NCI-H2227 treated with DMSO at 0.1 percent for 48 hours (cell line): ENCODE measurements at places on chromosomes 7 and 10.

GRCh38 chr7:139602143-139602722 lies 78.7 kb downstream of the CLEC2L start:
- peak; percentile 41 for DNase-seq

- DNase-seq, result no peak
These were observed 665.9 kb upstream of the PCDH15 start for GRCh38 chr10:55466806-55467504.

DNA sequence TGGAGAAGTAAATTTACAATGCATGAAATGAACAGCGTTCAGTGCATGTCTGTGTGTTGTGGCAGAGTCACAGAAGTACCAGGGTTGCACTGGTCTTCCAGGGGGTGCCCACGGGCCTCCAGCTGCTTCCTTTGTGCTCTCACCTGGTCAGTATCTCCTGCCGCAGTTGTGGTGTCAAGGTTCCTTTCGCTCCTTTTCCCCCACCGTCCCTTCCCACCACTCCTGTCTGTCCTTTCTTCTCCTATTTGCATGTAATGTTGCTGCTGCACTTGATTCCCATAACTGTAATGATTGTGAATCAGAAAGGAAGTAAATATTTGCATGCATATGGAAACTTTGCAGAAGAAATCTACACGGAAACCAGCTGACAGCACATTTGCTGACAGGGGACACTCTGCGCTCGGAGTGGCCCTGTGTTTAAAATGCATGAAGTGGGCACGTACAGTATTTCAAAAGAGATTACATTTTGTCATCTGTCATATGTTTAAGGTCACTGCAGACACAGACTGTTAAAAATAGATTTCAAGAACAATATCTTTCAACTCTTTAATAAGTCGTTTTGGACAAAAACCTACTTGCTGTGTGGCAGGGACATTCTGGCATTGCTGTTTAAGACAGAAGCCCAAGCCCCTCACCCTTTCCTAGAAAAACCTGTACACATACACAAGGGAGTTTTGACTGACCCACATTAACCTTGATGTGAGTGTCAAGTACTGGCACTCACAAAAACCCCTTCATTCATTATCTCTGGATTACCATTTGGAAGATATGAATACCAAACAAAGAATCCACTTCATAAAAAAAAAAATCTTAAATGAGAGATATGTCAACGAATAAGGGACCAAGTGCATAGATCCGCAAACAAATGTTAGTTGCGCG lies 336.7 kb upstream of the KLF6 start:
- DNase-seq, result no peak

DNA sequence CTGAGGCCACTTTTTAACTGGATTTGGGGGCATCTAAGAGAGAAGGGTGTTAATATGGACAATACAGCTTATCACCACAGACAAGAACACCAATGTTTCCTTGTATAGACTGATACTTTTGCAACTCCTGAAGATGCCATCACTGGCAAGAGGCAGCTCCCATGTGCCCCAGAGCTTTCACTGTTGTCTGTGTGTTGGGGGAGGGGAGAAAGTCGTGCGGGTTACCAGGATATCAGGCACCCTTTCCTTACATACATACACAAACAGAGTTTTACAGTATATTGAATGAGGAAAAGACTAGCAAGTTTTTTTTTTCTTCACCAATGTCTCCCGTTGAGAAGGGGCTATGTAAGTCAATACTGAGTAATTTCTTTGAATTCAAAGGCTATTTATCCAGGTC lies 4.1 kb upstream of the DLX6 start:
- DNase-seq, result no peak

DNA sequence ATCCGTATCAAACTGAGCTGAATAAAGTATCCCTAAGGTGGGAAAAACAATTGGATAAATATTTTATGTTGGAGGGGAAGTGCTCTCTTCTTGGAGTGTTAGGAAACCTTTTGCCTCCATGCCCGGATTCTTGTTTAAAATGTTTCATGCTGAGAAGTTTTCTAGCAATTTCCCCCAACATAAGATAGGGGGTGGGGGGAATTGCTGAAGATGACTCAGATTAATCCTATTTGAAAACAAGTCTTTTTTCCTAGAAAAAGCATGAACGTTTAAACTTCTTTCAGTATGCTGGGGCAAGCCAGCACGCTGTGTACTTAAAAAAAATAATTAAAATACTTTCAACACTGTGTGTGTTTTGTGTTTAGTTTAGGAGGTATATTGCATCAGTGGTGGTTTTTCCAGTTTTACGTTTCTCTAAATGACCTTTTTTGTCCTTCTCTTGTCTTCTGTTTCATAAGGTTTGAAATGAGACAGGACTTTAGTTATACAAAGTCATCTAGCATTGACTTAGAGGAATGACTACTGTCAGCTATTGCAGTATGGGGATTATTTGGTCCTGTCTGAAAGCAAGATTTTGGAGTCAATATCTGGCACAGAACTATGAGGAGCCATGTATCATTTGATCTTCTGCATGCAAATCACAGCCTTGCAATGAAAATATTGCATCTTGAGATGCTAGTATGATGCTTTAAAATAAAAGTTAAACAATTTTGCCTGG lies 295.9 kb downstream of the GATA3 start:
- DNase-seq, result no peak

- no peak for DNase-seq
These were observed 15.1 kb downstream of the TRUB1 start for GRCh38 chr10:114953047-114953446.

DNA sequence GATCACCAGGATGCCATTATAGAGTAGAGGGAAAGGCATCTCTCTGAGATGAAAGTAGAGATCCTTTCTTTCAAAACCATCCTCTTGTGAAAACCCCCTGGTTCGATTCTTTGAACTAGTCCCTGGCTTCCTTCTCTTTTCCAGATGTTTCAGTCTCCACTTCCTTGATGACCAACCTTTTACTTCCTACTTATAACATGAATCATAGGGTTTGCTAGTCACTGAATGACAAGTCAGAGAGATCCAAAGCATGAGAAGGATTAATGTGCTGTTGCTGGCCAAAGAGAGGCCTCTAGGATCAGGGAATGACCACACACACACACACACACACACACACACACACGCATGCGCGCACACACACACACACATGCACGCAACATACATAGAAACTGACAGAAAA lies 161.1 kb upstream of the FRMD4A start:
- DNase-seq, result no peak

DNA sequence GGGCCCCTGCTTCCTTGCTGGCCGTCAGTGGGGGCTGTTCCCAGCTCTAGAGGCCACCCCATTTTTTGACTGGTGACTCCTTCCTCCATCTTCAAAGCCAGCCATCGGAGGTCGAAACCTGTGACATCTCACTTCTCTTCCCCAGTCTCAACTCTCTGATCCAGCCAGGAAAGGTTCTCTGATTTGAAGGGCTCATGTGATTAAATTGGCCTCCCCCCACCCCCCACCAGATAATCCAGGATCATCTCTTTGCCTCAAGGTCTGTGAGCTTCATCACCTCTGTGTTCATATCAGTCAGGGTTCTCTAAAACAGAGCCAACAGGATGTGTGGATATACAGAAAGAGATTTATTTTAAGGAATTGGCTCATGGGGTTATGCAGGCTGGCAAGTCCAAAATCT lies 5.6 kb upstream of the RAMP3 start:
- no peak for DNase-seq

GRCh38 chr7:149809215-149809614 lies 29.0 kb upstream of the ZNF862 start:
- no peak for DNase-seq

DNA sequence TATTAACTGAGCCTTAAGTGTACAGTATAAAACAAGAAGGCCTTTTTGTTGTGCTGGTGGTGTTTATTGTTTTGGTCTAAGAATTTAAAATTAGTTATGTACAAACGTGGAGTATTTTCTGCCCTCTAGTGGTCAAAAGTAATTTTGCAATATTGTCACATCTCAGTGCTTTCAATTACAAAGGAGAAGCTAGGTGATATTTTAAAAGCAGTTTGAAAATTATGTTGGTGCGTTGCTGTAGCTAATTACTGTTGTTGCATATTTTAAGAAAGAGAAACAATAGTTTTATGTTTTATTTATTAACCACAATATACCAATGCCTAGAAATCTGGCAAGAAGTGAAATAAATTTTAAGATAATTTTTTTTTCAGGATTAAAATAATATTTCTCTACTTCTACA lies 11.4 kb downstream of the NPVF start:
- peak; percentile 48 for DNase-seq

GRCh38 chr7:112124061-112124766 lies 82.0 kb downstream of the DOCK4 start:
- DNase-seq, result no peak

DNA sequence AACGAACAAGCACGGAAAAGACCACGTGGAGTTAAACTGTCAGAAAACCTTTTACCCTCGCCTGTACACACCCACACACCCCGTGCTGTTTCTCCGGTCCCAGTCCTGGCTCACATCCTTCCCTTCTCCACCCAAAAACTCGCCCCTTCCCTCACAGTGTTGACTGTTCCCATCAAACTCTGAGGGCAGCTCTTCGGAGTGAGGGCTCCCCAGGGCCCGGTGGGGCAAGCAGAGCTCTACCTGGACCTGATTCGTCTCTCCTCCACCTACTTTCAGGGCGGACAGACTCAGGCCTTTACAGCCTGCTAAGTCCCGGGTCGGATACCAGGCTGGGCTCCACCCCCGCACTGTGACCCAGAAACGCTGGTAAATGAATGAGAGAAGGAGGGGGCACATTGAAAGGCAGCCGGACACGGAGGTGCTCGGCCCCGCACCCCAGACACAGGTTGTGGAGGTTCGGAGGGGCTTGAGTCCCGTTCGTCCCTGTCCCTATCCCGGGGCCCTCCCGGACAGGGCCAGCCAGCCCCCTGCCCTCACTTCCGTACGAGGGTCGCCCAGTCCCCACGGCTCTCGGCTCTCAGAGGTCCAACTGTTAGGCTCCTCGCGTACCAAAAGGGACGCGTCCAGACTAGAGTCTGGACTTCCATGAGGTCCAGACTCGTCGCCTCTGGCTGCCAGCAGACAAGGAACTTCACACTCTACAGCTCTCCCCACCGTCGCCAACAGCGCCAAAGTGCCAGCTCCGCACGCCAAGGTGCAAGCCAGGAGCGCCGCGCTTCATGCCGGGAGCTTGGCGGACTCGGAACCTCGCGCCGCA lies 31.7 kb upstream of the ASL start:
- DNase-seq, result no peak

DNA sequence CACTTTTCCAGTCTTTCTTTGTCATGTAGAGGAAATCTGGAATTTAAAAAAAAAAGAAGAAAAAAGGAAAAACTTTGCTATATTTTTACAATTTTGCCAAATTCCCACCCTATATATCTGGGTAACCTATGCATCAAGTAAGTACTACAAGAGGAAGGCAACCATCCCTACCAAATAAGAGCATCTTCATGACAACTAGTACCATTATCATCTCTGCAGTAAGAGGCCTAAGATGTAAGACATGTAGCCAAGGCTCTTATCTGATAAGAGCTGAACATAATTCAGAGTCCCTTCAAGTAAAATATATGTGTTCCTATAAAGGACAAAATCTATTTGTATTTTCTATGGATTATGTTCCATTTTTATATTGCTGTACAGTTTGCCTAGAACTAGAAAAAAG lies 3.5 kb downstream of the THAP5 start:
- DNase-seq, result no peak

GRCh38 chr10:103679096-103679790 lies 176.1 kb downstream of the SH3PXD2A start:
- DNase-seq, result no peak

DNA sequence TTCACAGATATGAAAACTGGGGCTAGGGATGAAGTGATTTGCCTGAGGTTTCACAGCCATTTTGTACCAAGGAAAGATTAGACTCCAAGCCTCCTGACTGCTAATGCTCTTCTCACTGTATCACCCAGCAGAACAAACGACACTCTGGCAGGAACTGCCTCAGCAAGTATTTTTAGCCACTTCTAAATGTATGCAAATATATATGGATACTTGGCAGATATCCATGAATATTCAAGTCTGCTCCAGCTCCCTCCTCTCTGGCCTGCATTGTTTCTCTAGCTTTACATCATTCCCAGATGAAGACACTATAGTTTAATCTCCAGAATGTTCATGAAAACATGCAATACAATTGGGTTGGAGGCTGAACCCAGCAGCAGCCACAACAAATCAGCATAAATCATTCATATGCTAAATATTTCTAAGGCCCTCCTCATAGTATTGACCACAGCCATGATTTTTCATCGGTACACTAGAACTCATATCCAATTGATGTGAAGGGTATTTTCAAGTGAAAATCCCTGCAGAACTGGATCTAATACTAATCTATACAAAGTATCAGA lies 65.5 kb downstream of the HPSE2 start:
- no peak for DNase-seq

DNA sequence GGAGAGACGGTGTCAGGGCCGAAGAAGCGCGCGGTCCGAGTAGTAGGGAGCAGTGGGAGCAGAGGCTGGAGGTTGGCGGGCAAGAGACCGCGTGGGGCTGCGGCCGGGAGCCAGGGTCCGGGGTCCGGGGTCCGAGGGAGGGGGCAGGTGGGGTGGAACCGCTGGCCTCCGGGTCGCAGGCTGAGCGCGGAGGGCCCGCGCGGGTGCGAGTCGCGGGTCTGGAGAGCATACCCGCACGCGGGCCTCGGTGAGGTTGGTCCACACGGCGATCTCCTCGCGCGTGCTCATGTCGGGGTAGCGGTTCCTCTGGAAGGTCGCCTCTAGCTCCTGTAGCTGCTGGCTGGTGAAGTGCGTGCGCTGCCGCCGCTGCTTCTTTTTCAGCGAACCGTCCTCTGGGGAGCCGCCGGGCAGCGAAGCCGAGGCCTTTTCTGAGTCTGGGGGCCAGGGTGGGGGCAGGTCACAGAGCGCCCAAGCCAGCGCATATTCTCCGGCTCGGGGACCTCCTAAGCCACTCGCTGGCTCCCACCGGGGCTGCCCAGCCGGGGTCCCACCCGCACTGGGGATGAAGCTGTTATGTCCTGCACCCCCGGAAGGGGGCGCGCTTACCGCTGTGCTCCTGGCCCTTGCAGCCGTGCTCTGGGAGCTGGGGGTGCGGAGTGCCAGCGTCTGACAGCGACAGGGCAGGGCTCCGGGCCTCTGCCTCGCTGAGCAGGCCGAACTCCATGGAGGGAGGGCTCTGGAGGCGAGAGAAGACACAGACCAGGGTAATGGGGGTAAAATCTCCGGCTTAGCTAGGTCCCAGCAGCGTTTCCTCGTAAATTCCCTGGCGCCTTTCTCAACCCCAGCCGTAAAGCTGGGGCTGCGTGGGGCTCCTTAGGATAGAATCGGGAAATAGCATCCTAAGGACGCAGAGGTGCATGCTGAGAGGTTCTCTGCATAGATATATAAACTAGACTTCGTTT lies 5.5 kb downstream of the ELOVL3 start:
- peak; percentile 10 for DNase-seq

DNA sequence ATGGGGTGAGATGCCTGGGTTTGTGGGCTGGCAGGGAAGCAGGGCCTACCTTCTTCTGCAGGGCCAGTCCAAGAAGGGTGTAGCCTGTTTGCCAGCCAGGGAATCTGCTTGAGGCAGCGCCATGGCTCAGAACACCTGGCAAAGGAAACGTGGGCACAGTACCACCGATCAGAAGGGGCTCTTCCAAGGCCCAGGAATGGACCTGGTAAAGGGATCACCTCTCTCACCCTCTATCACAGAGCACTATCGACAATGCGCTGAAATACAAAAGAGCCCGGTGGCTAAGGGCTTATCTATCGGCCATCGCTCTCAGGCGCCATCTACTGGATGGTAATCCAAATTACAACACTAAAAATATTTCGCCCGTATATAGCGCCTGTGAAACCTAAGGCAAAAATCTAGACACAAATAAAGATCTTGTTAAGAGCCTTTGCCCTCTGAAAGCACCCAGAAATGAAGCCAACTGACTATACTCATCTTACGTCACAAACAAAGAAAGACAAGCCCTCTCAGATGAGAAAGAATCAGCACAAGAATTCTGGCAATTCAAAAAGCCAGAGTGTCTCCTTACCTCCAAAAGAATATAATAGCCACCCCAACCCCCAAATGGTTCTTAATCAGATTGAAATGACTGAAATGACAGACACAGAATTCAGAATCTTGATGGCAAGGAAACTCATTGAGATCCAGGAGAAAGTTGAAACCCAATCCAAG lies 217.8 kb upstream of the HPS1 start:
- no peak for DNase-seq
